ENCODE measurements at places on chromosomes 5 and 9.

- no peak for DNase-seq
Observed at GRCh38 chr5:112931473-112931872, 9.4 kb upstream of the REEP5 start.

- no peak for DNase-seq
Observed at GRCh38 chr5:174529925-174530681, 194.3 kb upstream of the MSX2 start.

GRCh38 chr9:74463825-74464224 is 33.3 kb upstream of the RORB start:
- no peak for DNase-seq

GRCh38 chr5:38825494-38825893 is 20.3 kb upstream of the OSMR start:
- DNase-seq: no peak

- no peak for DNase-seq
Observed at GRCh38 chr5:1860949-1861348, 21.8 kb downstream of the IRX4 start.

DNA sequence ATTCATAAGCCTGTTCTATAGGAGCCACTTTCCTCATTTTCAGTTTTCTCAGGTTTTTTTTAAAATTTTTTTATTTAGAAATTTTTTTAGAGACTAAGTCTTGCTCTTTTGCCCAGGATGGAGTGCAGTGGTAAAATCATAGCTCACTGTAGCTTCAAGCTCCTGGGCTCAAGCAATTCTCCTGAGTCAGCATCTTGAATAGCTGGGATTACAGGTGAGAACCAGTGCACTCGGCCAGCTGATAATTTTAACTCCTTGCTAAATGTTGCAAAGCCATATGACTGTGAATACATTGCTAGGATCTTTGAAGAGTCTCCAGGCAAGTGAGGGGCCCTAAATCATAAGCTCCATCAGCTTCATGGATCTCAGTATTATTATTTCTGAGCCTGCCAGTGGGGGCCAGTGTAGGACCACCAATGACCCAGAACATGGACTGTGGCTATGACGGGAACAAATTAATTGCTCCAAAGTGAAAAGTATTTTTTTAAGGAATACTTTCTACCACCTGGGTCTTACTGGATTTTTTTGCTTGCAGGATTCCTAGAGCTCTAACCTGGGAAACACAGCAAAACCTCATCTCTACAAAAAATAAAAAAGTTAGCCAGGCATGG is 5.7 kb upstream of the GAPVD1 start:
- no peak for DNase-seq

GRCh38 chr5:103264508-103264907 is 5.9 kb downstream of the MACIR start:
- DNase-seq: no peak

- DNase-seq: no peak
Observed at GRCh38 chr5:37662789-37663485, 176.9 kb downstream of the GDNF start.

- no peak for DNase-seq
Observed at GRCh38 chr5:135821061-135821801, 13.2 kb upstream of the SLC25A48 start.

DNA sequence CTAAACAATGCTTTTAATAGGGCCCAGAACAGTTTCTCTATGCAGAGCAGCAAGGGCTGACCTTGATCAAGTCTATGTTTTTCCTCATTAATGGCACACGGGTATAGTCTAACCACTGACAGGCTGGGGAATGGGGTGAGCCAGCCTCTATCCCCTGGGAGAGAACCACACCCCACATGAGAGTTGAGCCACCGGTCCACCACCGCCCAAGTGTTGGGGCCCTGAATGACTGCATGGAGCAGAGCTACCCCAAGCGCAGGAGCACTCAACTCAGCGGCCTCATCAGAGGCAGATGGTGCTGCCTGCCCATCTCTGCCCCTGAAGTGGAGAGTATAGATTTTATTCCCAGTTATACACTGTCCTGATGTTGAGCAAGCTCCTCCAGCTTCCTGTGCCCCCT is 247.9 kb upstream of the IRX1 start:
- no peak for DNase-seq

DNA sequence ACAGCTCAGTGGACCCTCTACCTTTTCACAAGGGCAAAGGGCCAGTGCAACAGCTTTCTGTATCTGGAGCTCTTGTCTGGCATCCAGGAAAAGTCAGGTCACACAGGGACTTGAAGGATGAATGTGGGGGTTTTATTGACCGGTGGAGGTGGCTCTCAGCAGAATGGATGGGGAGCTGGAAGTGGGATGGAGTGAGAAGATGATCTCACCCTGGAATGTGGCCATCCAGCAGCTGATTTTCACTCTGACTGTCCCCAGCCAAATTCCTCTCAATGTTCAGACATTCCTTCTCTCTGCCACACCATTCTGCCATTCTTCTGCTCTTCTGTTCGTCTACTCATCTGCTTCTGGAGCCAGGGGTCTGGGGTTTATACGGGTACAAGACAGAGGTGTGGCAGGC is 1119.9 kb downstream of the TAF11L14 start:
- DNase-seq: no peak

GRCh38 chr9:72271613-72272478 is 93.2 kb downstream of the ZFAND5 start:
- DNase-seq: no peak

- DNase-seq: no peak
Observed at GRCh38 chr5:7754490-7754889, 96.4 kb downstream of the CFAP90 start.

DNA sequence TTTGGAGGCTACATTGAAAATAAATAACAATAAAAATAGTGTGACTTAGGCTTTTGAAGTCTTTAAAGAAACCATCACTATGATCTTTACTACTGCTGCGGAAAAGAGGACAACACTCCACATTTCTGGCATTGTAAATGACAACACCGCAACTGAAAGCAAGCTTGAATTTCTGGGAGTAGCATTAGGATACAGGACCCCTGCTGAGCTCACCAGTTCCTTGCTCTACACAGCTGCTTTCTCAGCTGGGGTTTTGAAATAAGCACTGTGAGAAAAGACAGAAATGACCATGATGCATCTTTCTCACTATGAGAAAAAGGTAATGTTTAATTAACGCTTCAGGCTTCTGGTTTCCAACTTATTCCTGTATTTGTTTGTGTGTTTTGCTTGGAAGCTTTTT is 168.0 kb downstream of the TAF11L14 start:
- DNase-seq: no peak

DNA sequence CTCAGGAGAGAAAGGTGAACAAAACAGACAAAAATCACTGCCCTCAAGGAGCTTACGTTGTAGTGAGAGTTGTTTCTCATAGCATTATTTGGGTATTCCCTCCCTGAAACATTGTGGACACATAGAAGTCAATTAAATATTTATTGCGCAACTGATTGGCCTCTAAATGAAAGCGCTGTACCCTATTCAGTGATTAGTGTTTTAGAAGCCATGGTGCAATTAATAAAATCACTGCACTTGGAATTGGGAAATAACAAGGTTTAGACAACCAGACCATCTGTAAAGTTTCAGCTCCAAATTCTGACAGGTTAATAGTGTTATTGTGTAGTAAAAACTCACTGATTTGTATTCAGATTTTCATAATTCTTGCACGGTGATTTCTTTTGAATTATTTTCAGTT is 35.9 kb downstream of the TNPO1 start:
- no peak for DNase-seq

DNA sequence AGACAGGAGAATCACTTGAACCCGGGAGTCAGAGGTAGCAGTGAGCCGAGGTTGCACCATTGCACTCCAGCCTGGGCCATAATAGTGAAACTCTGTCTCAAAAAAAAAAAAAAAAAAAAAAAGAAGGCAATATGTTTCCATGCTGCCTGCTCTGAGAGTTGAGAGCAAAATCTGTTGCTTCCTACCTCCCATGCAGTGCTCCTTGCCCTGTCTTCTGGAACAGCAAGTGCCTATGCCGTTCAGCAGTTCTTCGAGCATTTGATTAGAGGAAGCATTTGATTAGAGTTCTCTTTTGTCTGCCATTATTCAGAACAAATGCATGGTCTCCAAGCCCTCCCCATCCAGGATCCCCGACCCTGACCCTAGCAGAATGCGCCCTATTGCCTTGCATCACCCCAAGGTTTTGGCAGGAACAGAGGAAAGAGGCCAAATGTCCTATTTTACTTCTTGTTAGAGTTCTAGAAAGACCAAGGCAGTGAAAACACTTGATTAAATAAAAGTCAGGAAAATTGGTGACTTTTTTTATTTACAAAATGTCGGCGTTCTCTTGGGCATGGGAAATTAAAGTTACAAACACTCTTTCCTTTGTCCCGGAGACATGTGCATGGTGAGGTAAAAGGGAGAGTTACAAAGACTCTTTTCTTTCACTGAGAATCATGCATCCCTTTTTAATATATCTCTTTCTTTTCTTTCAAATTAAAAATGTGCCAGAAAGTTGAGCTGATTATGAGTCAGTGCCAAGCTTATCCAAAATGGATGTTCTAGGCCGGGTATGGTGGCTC is 27.8 kb upstream of the FSD1L start:
- DNase-seq: no peak

DNA sequence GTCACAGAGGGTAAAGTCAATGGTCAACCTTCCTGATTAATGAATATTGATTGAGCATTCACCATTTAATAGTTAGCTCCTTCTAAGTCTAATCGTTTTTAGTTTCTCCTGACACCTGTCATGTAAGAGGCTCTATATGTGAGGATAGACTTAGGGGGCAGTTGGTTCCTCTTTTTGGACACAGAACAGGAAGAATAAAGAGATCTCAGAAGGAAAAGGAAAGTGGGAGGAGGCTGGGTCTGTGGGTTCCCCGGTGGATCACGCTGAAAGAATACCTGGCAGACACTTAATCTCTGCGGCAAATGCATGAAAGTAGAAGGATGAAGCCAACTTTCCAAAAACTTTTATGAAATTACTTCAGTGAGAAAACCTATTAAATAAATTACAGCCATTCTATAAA is 98.4 kb downstream of the PDE4D start:
- DNase-seq: no peak

DNA sequence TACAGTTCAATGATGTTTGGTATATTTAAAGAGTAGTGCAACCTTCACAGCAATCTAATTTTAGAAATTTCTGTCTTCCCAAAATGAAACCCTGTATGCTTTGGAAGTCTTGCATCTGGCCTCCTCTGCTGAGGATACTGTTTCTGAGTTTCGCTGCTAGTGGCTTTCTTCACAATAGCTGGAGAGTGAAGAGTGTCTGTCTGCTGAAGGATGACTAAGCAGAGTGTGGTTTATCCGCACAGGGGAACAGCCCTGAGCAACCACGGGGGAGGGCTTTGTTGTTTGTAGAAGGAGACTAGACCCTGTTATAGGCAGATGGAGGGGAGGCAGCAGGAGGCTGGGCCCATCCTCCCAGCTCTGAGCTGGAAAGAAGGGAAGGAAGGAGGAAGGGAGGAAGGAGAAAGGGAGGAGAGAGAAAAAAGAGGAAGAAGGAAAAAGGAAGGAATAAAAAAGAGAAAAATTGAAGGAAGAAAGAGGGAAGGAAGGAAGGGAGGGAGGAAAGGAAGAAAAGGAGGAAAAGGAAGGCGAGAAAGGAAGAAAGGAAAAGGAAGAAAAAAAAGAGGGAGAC is 10.5 kb upstream of the IRX2 start:
- DNase-seq: no peak

DNA sequence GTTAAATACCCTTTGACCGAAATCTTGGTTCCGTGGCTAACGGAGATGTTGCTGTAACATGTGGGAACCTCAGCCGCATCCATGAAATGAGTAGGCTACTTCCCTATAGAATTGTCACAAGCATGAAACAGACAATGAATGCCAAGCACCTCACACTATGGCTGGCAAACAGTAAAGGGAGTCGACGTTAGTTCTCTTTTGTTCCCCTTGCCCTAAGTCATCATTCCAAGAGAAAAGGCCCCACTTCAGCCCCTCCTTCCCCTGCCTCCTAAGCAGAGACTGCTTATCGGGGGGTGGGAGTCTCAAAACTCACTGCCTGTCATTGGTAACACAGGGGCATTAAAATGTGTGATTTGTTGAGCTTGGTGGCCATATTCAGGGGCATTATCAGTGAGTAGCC is 159.6 kb downstream of the MAPKAP1 start:
- DNase-seq: no peak

DNA sequence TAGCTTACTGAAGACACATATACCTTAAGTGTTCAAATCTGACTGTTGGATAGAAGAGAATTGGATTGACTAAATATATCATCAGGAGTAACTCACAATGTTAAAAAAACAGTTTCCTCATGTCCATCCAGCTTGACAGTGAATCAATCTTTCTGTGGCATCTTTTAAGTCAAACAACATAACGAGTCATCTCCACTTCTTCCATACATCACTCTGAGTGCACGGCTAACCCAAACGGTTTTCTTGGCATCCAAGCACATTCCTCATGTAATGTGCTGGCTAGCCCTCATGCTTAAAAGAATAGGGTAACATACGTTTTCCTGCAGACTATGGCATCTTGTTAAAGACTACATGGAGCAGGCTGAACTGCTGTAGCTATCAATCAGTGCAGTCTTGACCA is 291.5 kb upstream of the TRPC7 start:
- no peak for DNase-seq

DNA sequence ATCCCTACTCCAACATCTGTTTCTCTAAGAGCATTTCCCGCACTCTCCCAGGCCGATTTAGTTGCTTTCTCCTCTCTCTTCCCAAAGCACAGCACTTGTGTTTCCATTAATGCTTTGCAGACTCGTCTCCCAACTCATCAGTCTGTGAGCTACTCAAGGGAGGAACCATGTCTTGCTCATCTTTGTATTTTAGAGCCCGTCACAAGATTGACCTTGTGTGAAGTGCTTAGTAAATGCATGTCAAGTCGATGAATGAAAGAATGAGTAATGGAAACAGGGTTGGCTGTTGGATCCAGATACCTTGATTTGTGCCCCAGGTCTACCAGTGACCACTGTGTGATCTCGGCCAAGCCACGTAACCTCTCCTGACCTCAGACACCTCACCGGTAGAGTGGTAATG is 99.3 kb downstream of the KLF4 start:
- DNase-seq: no peak

- no peak for DNase-seq
Observed at GRCh38 chr5:146243247-146243646, 39.8 kb downstream of the RBM27 start.

DNA sequence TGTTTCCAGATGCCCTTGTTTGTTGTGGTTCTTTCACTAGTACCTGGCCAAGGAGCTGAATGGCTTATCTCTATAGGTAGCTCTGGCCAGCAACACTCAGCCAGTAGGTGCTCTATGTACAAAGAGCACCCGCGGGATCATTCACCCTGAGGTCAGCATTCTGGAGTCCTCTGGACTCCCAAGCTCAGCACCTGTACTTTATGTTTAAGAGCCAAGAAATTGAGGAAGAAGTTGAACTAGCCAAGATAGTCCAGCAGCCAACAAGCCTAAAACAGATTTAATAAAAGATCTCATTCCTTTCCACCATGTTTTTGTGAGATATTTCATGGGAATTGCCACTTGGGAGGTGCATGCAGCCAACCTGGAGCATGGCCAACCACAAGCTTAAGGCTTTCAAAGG is 242.6 kb upstream of the PAPPA start:
- no peak for DNase-seq
